Activated CD4-positive, alpha-beta memory T cell treated with anti-CD3 and anti-CD28 coated beads for 36 hours (primary cell): ENCODE measurements at places on chromosomes 6 and 20. TPM values are rescaled to one million over a fixed set of nuclear protein-coding genes. Genes with fewer than 3 reads are reported as not detected.

DNA sequence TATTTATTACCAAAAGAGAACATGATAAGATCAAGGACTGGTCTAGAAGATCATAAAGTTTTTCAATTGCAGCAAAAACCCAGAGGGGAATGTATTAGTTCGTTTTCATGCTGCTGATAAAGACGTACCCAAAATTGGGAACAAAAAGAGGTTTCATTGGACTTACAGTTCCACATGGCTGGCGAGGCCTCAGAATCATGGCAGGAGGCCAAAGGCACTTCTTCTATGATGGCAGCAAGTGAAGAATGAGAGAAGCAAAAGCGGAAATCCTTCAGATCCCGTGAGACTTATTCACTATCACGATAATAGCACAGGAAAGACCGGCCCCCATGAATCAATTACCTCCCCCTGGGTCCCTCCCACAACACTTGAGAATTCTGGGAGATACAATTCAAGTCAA is 57.7 kb upstream of the HIVEP2 start:
- no peaks in the 10 kb centered on the region for H3K27me3 ChIP-seq
- H3K27ac ChIP-seq = no peak overlapping the region
- no peaks in the 10 kb centered on the region for H3K4me1 ChIP-seq
- no peaks in the 10 kb centered on the region for H3K36me3 ChIP-seq
- H3K4me3 ChIP-seq = no peak overlapping the region

DNA sequence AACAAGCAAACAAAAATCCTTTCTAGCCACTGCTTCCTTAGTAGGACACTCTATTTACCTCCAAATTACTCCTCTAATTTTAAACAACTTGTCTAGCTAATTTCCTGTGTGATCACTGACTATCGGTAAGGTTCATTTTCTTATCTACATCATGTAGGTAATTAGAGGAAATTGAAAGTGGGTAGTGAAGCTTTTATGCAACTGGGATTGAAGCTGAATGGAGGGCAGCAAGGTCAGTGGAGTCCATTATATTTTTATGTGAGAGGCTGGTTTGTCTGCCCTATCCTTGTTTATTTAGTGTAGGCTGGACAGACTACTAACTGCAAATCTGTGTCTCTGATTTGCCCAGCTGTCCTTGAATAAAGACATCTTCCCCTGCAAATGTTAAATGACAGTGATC is 88.5 kb upstream of the SIM1 start:
- H3K27ac ChIP-seq = no peak overlapping the region
- no peaks in the 10 kb centered on the region for H3K27me3 ChIP-seq
- DNase-seq = no peak
- H3K4me1 ChIP-seq = no peaks in the 10 kb centered on the region

DNA sequence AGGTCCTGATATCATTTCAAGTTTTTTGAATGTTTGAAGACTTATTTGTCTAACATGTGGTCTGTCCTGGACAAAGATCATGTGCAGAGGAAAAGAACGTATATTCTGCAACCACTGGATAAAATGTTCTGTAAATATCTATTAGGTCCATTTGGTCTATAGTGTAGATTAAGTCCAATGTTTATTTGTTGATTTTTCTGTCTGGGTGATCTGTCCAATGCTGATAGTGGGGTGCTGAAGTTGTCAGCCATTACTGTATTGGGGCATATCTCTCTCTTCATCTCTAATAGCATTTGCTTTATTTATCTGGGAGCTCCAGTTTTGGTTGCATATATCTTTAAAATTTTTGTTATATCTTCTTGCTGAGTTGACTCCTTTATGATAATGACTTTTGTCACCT is 258.4 kb upstream of the CITED2 start:
- no peak for DNase-seq
- H3K36me3 ChIP-seq = no peaks in the 10 kb centered on the region
- H3K4me1 ChIP-seq = no peaks in the 10 kb centered on the region
- no peak overlapping the region for H3K4me3 ChIP-seq
- no peak overlapping the region for H3K27ac ChIP-seq

DNA sequence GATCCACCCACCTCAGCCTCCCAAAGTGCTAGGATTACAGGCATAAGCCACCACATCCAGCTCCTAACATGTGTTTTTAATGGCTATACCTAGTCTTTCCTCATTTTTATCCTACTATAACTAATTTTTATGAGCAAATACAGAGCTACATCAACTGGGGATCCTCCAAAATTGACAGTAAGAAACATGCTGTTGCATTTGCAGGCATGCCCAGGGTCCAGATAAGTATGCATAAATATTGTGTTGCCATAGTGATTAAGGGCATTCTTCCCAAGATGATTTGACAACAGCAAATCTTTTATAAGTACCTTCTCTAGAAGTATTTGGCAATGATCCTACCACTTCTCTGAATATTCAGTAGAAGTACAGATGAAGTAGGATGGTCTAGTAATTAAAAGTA is 41.9 kb upstream of the MOXD1 start:
- no peaks in the 10 kb centered on the region for H3K27me3 ChIP-seq
- H3K36me3 ChIP-seq = no peaks in the 10 kb centered on the region
- H3K4me3 ChIP-seq = no peak overlapping the region
- H3K27ac ChIP-seq = no peak overlapping the region
- no peaks in the 10 kb centered on the region for H3K4me1 ChIP-seq

GRCh38 chr6:167682546-167683027 is 144.1 kb upstream of the AFDN start:
- no peak overlapping the region for H3K27ac ChIP-seq
- no peaks in the 10 kb centered on the region for H3K36me3 ChIP-seq
- DNase-seq = no peak
- H3K4me3 ChIP-seq = no peak overlapping the region
- H3K4me1 ChIP-seq = no peaks in the 10 kb centered on the region

- H3K4me1 ChIP-seq = no peaks in the 10 kb centered on the region
- H3K27ac ChIP-seq = no peak overlapping the region
- DNase-seq = no peak
- H3K36me3 ChIP-seq = no peaks in the 10 kb centered on the region
These were observed 158.7 kb upstream of the PDE10A start for GRCh38 chr6:165821754-165822153.

GRCh38 chr6:136280032-136280609 is 9.5 kb downstream of the BCLAF1 start:
- no peak overlapping the region for H3K27ac ChIP-seq
- DNase-seq = no peak
- H3K27me3 ChIP-seq = no peaks in the 10 kb centered on the region
- H3K36me3 ChIP-seq = peaks cover 38% of the 10 kb centered on the region

GRCh38 chr20:6588296-6588695 is 179.2 kb upstream of the BMP2 start:
- H3K36me3 ChIP-seq = no peaks in the 10 kb centered on the region
- no peaks in the 10 kb centered on the region for H3K4me1 ChIP-seq
- no peak overlapping the region for H3K4me3 ChIP-seq
- H3K27ac ChIP-seq = no peak overlapping the region

DNA sequence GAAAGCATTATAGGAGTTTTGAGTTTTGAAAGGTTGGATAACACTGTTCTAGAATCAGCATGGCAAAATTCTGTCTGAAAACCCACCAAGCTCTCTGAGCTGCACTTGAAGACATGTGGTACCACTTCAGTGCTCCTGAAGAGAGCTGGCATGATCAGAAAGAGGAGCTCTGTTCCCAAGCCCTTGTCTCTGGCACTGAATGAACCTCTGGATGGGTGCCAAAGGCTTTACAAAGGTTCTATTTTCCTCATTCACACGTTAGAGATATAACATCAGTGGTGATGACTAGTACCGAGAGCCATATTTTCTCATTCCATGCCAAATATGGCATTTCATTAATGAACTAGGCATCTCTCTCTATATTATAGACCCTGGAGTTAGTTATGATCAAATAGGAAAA is 301.8 kb upstream of the ID4 start:
- H3K27me3 ChIP-seq = no peaks in the 10 kb centered on the region
- H3K27ac ChIP-seq = no peak overlapping the region
- H3K4me1 ChIP-seq = no peaks in the 10 kb centered on the region
- no peaks in the 10 kb centered on the region for H3K36me3 ChIP-seq

Gene RUNX2
- 34.9 TPM for total RNA-seq

Gene PRR18
- 0.17 TPM for total RNA-seq

Gene SCRT2
- total RNA-seq = not detected

Gene BTNL2
- total RNA-seq = not detected

Gene CLPSL2
- not detected for total RNA-seq

Gene GPLD1
- 0.29 TPM for total RNA-seq
